NCI-H1105 (cell line): ENCODE measurements at places on chromosomes 6 and 20.

GRCh38 chr6:154350293-154350692 is 6.3 kb downstream of the IPCEF1 start:
- no peak for DNase-seq

GRCh38 chr20:34143951-34144350 is 31.9 kb upstream of the EIF2S2 start:
- DNase-seq = no peak

DNA sequence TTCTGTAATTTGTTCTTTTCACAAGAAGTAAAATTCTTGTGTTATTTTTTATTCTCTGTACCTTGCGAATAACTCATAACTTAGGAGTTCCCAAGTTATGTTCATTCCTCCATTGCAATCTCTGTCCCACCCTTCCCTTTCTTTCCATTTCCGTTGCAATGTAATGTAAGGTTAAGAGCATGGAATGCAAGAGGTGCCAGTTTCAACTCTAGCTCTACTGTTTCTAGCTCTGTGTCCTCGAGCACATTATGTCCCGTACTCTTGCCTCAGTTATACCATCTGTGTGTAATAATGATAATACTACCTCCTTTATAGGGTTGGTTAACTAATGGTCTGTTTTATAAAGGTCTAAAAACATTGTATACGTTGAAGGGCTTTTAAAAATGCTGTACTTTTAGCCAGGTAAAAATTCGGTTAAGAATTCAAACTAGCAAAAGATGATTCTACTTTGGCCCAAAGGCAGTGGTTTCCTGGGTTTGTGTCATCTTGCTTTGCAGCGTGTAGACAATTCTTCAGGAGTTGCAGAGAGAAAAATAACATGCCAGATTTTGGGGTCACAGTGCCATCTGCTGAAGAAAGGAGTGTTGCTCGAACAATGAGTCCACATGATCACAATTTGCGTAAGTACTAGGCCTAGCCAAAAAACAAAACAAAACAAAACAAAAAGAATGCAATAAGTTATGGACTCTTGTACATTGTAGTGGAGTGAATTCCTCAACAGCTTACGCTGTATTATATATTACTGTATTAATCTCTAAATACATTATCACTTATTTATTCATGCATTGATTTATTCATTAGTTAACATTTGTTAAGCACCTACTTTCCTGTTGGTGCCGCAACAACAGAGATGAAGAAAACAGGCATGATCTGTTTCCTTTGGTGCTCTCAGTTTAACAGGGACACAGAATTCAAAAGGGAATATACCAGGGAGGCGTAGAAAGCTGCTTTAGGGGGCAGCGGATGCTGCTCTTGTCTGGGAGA is 10.0 kb upstream of the PFDN4 start:
- DNase-seq = no peak

DNA sequence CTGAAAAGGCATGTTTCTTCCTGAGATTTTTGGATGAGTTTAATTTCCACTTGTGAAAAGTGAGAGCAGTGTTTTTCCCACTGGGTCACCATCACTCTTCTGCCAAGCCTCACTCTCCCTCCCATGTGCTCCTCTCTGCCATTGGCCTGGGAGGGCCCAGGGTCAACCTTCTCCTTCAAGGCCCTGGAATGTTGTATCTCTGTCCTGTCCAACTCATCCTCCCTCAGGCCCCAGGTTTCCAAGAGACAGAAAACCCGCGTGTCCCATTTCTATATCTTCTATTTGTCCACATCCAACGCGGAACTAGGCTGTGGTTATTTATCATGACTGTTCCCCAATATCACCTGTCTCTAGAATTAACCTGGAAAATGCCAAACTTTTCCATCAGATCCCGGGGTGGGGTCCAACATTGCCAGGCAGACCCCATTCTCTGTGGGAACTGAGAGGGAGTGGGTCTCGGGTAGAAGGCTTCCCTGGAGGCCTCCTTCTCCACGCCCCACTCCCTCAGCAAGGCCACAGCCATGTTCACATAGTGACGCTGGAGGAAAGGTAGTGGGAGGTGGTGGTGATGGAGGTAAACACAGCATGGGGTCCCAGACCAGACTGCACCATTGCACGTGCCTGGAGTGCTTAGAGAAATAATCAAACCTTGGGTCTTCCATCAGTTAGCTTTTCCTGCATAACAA is 173.5 kb downstream of the SCP2D1 start:
- no peak for DNase-seq

DNA sequence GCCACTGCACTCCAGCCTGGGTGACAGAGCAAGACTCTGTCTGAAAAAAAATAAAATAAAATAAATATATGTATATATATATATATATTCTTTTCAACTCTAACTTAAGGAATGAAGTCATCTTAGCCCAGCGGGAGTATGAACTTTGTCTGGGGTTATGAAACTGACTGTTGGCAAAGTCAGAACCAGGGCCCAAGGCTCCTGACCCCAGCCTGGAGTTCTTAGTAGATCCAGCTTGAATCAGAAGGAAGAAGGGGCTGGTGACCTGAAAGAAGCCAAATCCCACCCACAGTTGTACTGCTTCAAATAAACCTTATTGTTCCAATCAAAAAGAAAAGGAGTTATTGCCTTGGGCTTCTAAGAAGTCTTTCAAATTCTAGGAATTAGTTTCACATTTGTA is 83.1 kb upstream of the MAP7 start:
- no peak for DNase-seq

DNA sequence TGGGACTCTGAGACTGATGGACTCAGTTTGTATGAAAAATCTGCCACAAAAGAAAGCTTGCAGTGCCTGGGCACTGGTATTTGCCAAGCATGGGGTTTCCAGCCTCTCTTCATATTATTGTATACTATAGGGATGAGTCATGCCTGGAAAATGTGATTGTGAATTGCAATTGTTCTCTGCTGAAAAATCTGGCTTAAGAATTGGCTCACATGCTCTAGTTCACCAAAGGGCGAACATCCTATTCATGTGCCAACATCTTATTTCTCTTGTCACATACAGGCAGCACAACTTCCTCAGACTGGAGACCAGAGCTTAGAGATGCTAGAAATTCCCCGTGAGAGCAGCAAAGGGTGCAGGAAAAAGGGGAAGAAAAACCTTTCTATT is 103.6 kb upstream of the KCNK16 start:
- DNase-seq = no peak

DNA sequence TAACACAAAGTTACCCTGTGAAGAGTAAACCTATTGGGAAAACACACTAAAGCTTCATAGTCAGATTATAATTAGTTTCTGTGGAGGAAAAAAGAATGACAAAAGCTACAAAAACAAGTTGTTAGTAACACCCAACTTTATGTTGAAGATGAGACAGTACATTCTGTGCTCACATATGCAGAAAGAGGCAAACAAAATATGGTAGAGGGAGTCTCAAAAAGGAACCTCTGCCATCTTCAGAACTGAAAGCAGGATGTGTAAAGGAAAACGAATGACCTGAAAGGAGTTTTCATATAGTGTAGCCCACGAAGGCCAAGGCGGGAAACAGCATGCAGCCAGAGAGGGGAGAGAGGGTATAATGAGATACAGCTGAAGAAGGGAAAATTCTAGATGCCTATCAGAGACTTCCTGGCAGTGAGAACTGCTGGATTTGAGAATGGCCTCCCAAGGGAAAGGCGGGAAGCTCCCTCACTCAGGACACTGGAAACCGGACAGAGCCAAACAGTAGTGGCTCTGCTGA is 84.1 kb upstream of the HEY2 start:
- no peak for DNase-seq

DNA sequence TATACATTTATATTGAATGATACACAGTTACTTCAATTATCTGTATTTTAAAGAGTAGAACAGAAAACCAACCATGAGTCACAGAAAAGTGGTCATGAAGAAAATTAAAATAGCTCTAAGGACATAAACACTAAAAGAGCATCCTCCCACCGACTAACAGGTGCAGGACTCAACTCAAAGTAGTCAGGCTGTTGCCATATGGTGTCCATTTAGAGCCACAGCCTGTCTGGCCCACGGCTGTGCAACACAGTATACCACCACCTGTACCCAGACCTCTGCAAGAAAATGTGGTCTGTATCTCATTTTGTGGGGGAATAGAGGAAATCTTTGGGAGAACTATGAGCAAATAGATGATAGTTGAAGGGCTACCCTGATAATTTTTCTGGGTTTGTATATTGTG is 449.8 kb upstream of the RNF217 start:
- DNase-seq = no peak

- DNase-seq = no peak
These were observed 25.7 kb upstream of the TUBB2A start for GRCh38 chr6:3183066-3183465.

GRCh38 chr20:40869218-40870147 is 159.1 kb upstream of the TOP1 start:
- no peak for DNase-seq

GRCh38 chr6:68086199-68086598 is 548.9 kb upstream of the ADGRB3 start:
- DNase-seq = no peak

GRCh38 chr20:13449868-13450434 is 188.8 kb downstream of the TASP1 start:
- DNase-seq = no peak

GRCh38 chr6:121647905-121648304 is 212.5 kb downstream of the GJA1 start:
- no peak for DNase-seq

- DNase-seq = no peak
These were observed 193.7 kb downstream of the SLC35F1 start for GRCh38 chr6:118100717-118101116.

DNA sequence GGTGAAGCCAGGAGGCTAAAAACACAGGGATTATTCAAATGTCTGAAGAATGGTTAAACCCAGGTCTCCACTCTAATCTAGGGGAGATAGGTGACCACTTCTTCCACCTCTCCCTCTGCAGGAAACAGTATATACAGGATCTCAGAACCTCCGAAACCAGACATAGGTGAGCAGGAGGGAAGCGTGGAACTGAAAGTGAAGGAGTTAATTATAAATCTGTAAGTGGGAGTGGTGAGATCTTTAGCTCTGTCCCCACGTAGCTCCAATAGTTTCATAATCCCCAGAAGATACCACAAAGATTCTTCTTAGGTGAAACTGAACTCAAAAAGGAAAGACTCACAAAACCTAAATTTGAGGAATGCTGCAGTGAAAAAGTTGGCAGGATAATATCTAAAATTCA is 76.8 kb downstream of the THEMIS start:
- no peak for DNase-seq

DNA sequence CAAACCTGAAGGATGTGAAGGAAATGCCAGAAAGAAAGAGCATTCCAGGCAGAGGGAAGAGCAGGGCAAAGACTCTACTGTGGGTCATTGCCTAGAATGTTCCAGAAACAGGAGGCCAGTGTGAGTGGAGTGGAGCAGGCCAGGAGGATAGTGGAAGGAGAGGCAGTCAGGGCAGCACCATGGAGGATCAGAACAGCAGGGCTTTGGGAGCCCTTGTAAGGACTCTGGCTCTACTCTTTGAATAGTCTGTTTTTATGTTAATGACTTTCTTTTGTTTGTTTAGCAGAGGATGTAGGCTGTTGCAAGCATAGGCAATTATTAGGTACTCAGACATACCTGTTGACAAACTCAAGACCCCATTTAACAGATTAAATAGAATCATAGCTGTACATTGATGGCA is 23.6 kb upstream of the FBXL4 start:
- no peak for DNase-seq

DNA sequence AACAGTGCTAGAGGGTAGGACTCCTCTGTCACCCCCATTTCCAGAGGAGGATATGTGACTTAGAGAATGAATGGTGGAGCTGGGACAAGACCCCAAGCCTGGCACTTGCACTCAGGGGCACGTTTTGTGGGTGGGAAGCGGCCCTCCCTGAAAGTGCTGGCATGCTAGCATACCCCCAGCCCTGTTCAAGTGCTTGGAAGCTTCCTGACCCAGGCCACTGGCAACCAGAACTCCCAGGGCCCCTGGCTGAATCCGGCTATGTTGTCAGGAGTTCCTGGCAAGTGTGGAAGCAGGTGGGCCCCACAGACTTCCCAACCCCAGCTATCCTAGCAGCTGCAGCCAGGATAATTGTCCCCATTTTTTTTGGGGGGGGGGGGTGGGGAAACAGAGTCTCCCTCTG is 35.6 kb upstream of the TGM2 start:
- no peak for DNase-seq

GRCh38 chr6:51450248-51450957 is 631.7 kb downstream of the TFAP2B start:
- DNase-seq = no peak

DNA sequence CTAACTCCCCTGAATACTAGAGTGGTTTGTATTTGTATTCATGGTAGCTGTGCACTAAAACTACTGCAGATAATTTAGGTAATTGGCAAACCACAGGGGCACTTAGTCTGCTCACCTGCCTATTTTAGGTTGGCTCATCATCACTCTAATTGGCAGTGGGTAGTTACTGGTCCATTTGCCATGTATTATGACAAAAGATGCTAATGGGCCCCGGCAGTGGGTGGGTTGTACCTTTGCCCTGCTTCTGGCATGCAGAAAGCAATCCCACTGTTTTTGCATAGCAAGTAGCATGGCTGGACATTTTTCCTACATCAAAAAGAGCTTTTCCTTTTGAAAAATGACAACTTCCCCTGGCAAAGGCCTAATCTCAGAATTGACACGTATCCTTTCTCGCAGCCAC is 741.4 kb upstream of the MAP3K7 start:
- DNase-seq = peak; percentile 91

- DNase-seq = peak; percentile 39
These were observed 36.2 kb upstream of the MRPS18A start for GRCh38 chr6:43723737-43724295.

DNA sequence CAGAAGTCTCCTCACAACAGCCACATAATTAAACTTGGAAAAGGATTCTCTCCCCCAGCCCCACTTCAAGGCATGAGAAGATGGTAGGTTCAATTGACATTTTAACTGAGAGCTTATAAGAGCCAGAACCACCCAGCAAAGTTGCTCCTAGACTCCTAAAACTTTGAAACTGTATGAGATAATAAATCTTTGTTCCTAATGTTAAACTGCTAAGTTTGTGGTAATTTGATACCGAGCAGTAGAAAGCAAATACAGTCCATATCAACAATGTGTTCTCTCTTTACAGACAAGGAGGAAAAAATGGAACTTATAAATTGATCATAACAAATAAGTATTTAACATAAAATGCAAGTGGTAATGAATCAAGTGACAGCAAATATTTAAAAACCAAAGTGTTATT is 831.8 kb downstream of the MAFB start:
- DNase-seq = no peak

DNA sequence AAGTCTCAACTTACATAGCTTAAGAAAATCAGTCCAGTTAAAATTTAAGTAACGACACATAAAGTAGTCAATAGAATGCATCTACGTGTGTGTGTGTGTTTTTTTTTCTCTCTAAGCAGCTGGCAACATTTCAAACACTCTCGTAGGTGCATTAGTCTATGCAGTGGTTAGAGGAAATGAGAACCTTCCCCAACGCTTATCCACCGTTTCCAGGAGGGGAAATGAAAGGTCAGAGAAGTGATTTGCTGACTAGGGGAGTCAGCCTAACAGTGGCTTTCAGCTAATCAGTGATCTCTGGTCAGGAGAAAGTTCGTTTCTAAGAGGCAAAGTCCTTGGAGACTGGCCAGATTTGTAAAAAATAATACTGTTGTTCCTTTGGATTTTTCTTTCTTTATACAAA is 806.6 kb downstream of the C6orf118 start:
- peak; percentile 36 for DNase-seq
